ENCODE measurements at places on chromosomes 1 and 21.
A peak's percentile ranks its signal among the peaks of the same experiment; 100 is the strongest.

DNA sequence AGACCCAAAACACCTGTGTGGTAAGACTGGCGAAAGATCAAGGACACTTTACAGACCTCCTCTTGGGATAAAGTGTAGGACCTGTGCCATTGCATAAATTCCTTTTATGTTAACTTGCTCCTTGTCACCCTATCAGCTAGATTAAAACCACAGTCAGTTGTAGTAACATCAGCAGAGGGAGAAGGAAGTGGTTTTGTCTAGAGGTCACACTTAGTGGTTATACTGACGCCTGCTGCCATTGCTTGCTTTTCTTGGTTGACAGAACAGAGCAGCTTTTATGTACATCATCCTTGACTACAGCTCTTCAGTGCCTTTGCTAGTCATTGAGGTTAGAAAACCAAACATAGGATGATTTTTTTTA is 101.4 kb downstream of the PBX1 start:
- DNase-seq = no peak

DNA sequence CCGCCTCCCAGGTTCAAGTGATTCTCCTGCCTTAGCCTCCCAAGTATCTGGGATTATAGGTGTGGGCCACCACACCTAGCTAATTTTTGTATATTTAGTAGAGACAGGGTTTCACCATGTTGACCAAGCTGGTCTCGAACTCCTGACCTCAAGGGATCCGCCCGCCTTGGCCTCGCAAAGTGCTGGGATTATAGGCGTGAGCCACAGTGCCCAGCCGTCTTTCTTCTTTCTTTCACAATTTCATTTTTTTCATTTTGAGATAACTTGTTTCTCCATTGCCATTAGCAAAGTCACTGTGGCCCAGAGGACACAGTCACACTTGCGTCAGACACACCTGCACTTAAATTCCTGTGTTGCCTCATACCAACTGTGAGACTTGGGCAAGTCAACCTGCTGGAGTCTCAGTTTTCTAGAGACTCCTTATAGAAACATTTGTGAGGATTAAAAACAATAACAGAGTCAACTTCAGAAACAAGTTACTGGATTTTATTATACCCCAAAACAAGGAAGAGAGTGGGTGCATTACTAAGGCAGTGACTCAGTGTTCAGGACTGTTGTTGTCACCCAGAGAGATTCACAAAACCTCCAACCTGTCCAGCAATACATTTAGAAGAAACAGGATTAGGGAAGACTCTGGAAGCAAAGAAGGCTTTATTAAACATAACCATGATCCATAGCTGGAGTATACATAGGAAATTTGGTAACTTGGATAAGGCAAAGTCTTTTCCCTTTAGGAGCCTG is 2.6 kb downstream of the TEDDM1 start:
- peak; percentile 34 for DNase-seq

GRCh38 chr1:242206994-242207393 is 208.1 kb upstream of the MAP1LC3C start:
- no peak for DNase-seq

GRCh38 chr1:55386456-55386855 is 171.3 kb upstream of the USP24 start:
- no peak for DNase-seq

All from Caco-2 (cell line).